ENCODE measurements at places on chromosomes 11 and 22.

DNA sequence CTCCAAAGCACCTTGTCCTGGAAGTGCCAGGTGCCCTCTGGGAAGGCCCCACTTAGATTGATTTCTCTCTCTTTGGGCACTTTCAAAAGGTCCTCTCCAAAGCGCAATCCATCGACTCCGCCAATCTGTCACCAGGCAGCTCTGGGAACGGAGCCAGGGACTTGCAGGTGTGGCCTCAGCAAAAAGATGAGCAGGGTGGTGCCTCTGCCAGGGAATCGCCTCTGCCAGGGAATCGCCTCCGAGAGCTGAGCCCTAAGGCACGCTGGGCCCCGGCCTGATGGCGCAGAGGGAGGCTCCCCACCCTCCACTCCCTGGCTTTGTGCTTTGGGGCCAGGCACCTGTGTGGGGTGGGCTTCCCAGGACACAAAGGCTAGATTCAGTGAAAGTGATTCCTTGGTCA, 1391.3 kb downstream of the TBC1D22A start:
- DNase-seq: no peak

- no peak for DNase-seq
These were observed 691 bp downstream of the CEP295 start for GRCh38 chr11:93662175-93662570.

DNA sequence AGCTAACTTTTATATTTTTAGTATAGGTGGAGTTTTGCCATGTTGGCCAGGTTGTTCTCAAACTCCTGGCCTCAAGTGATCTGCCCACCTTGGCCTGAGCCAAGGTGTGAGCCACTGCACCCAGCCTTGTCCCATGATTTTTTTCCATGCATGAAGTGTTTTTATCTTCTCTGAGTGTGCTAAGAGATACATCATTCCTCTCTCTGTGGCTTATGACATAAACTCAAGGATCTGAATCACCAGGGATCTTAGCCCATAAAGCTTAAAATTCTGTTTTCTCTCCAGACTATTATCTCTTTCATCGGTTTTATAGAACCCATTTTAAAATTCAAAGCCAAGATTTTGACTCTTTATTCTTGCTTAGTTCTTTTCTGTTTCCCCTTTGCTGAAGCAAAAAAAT, 48.4 kb upstream of the C11orf58 start:
- no peak for DNase-seq

DNA sequence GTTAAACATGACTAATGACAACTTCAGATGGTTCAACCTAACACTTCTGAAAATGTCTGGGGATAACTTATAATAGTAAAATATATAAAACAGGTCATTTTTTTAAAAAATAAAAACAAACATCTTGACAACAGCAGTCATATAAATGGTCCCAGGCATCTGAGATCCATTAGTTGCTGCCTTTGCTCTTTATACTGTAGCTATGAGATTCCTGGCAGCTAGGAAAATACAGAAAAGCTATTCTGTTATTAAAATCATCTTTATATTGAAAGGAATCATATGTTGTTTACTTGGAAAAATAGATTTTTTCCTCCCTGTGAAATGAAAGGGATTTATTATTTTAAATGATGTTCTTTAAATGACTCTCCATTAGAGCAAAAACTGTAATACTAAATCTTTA, 55.7 kb upstream of the DEUP1 start:
- no peak for DNase-seq

DNA sequence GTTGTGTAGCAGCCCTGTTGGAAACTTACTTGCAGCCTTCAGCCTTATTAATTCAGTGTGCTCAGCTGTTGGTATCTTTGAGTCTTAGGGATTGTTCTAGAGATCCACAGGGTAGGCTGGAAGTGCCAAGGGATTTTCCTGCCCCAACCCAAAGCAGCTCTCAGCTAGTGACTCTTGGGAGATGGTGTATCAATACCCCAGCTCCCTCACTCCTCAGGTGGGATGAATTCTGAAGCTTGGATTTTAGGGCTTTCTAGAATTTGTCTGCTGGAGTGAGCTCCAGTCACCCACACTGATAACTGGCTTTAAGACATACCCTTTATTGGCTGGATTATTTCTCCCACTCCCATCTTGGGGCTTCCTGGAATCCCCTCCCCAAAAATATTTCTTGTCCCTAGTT, 493.0 kb downstream of the MN1 start:
- no peak for DNase-seq

DNA sequence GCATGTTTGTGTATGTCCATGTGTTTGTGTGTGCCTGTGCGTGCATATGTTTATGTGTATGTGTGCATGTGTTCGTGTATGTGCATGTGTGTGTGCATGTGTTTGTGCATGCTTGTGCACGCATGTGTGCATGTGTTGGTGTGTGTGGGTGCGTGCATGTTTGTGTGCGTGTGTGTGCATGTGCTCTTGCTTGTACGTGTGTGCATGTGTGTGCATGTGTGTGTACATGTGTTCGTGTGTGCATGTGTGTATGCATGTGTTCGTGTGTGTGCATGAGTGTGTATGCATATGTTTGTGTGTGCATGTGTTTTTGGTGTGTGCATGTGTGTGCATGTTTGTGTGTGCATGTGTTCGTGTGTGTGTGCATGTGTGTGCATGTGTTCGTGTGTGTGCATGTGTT, 63.4 kb downstream of the TSPAN18 start:
- DNase-seq: no peak

DNA sequence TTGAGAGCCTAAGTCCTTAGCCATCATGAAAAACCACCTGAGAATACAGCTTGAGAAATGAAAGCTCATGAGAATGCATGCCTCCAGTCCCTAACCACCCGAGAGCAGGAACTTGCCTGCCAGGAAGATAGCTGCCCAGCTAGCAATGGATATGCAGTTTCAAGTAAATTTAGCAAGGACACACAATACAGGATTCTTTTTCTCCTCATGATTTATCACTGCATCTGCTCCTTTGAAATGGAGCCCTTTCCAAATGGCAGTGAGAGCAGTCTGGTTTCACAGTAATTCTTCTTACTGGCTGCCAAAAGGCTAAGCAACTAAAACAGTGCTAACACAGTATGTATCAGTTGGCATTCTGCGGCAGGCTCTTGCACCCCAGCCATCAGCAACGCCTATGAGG, 109.9 kb downstream of the MICAL3 start:
- DNase-seq: no peak

DNA sequence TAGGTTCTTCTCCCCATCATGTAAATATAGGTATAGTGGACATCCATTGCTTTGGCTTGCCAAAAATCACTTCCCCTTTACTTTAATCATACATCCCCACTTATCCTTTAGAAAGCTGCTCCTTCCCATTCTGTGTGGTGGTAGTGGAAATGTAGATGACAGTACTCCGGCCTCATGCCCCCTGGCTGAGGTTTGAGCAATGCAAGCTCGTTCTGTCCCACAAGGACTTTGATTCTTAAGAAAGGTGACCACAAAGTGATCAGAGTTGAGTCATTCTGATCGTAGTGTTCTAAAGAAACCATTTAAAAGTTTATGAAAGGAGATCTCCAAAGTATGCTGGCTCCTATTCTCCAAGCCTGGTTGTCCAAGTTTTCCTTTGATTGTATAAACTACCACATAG, 10.9 kb downstream of the TUG1 start:
- DNase-seq: no peak
